Thoracic aorta (tissue), 2 donors: ENCODE measurements at places on chromosomes 2 and 18. TPM values are rescaled to one million over a fixed set of nuclear protein-coding genes. Genes with fewer than 3 reads are reported as not detected.

- H3K4me1 ChIP-seq: no peaks in the 10 kb centered on the region
- DNase-seq: no peak
- H3K27ac ChIP-seq: no peak overlapping the region
- no peaks in the 10 kb centered on the region for H3K27me3 ChIP-seq
Observed at GRCh38 chr2:235546151-235546435, 52.2 kb downstream of the AGAP1 start.

- no peak overlapping the region for H3K4me3 ChIP-seq
- H3K4me1 ChIP-seq: no peaks in the 10 kb centered on the region
- H3K27me3 ChIP-seq: no peaks in the 10 kb centered on the region
- H3K36me3 ChIP-seq: no peaks in the 10 kb centered on the region
- no peak overlapping the region for H3K27ac ChIP-seq
Observed at GRCh38 chr2:134623796-134624195, 95.0 kb downstream of the TMEM163 start.

The NAGK gene
- 46.6 TPM for total RNA-seq

The ASPRV1 gene
- 1.8 TPM for total RNA-seq

- H3K4me1 ChIP-seq: no peaks in the 10 kb centered on the region
- H3K36me3 ChIP-seq: no peaks in the 10 kb centered on the region
- no peak for DNase-seq
- H3K4me3 ChIP-seq: no peak overlapping the region
- H3K27ac ChIP-seq: no peak overlapping the region
Observed at GRCh38 chr18:50950626-50951025, 17.2 kb upstream of the ELAC1 start.

DNA sequence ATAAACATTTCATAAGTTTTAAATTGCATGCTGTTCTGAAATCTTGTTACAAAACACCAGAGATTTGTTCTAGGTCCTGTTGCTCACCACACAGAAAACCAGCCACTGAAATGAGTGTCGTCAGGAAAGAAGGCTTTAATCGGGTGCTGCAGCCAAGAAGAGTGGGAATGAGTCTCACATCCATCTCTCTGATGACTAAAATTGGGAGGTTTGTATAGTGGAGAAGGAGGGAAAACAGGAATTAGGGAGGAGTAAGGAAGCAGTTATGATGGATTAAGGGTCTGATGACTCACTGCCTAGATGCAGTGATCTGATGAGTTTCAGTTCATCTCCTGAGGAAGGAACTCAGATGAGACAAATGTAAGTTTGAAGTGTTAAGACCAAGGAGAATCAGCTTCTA is 42.1 kb upstream of the GPR39 start:
- H3K36me3 ChIP-seq: no peaks in the 10 kb centered on the region
- no peak for DNase-seq
- H3K27me3 ChIP-seq: no peaks in the 10 kb centered on the region
